ENCODE measurements at places on chromosomes 16 and 17.

DNA sequence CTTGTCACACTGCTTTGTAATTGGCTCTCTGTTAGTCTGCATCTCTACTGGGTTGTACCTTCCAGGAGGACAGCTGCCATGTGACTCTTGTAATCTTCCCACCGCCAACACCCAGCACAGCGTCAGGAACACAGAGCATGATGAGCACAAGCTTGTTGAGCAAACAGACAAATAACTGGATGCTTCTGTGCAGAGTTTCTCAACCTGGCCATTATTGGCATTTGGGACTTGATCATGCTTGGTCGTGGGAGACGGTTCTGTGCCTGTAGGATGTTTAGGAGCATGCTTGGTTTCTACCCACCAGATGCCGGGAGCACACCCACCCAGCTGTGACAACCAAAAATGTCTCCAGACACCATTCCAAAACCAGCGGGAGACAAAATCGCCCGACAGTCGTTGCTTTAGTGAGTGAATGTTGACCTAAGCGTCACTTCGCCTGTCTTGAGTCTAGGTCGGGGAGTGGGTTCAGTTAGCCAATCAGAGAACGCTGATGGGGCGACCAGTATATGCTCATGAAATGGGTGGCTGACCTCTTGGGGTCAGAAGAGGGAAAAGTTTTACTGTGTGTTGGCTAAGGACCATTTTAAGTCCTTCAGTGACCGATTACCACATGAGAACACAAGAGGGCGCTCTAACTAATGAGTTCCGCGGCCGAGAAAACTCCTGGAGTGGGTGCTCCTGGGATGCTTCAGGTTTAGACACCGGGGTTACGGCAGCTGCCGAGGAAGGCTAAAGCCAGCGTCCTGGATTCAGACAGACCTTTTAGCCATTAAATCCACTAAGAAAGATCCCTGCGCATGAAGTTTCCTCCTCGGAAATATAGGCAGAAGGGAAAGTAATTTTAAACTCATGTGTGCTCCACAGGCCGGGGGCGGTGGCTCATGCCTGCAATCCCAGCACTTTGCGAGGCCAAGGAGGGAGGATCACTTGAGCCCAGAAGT, 57.8 kb upstream of the TEX2 start:
- DNase-seq = peak; percentile 21

GRCh38 chr16:80591071-80591915, 50.5 kb downstream of the DYNLRB2 start:
- no peak for DNase-seq

DNA sequence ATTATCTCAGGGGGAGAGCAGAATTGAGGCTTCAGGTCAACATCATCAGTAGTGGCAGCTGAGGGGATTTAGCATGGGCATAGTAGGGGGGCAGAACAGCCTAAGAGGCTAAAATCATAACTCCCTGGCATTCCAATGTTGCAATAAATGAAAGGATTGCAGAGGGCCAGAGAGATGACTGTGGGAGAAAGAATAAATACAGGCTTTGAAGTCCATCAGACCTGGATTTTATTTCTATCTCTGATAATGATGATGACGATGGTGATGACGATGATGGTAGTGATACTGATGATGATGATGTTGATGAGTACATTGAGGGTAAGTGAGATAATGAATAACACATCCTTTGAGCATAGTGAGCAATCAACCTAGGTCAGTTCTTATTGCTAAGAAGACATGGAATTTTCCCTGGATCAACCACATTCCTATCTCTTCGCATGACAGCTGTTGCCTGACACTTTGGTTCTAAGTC, 107.4 kb upstream of the CDH11 start:
- no peak for DNase-seq

DNA sequence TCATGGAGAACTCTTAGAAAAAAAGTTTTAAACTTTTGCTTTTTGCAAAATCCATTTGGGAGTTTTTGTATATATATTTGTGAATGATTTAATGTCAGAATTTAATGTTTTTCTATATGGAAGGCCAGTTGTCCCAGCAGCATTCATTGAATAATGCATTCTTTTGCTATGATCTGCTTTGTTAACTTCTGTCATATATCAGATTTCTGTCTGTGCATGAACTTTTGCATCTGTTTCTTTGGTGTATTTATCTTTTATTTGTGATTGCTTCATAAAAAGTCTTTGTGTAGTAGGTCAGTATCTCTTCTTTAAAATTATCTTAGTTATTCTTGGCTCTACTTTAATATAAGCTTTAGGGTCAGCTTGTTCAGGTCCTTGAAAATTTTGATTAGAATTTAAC, 84.2 kb downstream of the MAP2K4 start:
- no peak for DNase-seq

DNA sequence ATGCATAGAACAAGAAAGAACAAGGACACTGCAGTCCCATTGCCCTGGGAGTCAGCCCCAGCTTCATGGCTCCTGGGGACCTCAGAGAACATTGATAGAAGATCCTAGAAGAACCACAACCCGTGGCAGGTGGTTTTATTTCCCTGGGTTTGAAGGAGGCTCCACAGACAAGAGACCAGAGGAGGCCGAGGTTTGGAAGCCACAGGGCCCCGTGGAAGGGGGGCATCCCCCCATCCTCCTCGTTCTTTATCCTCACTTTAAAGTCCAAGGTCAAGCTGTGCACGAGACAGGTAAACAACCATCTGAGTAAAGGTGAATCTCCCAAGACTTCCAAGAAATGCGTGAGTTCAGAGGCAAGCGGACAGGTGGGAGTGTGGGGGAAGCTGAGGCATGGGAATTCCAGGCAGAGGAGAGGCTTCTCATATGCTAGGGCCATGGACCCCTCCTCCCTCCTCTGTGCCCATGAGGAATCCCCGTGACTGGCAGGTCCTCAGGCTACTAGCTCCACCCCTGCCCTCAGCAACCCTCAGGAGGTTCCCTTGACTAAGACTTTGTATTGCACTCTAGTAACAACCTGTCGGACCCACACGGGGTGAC, 849 bp upstream of the SULT1A1 start:
- no peak for DNase-seq

DNA sequence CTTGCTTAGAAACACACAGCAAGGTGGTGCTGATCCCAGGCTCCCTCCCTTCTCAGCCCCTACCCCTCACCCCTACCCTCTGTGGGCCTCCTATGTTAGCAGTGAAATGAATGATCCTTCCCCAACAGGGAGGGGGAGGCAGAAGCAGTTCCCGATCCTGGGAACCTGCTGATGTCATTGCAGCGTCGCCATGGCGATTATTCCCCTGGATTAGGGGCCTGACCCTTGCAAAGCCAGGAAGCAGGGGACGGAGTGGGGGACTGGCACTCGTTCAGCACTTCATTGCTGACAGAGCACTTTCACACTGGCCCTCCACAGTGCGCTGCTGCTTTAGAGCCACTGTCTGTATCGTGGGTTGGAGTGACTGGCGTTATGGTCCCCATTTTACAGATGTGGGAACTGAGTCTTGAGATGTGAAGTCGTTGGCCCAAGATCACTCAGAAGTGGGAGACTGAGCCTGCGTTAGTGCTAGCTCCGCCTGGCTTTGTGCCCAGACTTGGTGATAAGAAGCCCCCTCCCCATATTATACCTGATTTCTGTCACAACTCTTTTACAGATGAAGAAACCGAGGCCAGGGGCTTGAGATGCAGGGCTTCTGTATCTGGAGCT, 26.6 kb downstream of the LASP1 start:
- no peak for DNase-seq

DNA sequence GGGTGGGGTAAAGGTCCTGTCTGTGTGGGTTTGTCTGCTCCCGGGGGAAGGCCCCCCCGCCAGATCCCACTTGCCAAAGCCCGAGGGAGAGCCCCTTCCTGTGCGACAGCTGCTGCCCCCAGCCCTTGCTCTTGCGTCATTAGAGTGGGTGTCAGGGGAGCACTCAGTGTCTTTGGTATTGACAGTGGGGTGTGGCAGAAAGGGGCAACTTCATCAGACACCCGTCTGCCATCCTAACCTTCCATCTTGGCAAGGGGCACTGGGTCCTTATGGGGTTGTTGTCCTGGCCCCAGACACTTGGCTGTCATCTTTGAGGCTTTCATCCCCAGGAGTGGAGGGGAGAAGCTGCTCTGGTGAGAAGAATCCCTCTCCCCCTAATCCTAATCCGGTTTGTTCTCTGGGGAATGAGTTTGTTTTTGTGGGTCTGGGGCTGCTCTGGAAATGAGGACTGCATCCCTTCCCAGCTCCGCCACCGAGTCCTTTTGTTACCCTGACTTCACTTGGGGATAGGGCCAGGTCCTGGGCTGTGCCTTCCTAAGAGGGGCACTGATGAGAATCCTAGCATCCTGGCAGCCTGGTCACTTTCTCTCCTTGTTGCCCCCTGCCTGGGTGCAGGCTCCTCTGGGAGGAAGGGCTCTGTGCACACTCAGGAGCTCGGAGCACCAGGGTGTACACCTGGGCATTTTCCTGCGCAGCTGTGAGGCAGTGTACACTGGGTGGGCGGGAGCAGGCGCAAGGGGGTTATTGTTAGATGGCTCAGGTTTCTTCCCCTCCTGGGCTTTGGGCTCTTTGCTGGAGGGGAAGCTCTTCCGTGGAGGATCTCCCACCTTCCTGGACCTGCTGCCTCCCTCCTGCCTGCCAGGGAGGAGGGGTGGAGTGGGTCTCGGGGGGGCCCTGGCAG, 21.1 kb downstream of the GJD3 start:
- DNase-seq = no peak

- DNase-seq = no peak
These were observed 311.0 kb upstream of the TNRC6C start for GRCh38 chr17:77647531-77647930.

- no peak for DNase-seq
These were observed 58.2 kb upstream of the STAC2 start for GRCh38 chr17:39283896-39284295.

DNA sequence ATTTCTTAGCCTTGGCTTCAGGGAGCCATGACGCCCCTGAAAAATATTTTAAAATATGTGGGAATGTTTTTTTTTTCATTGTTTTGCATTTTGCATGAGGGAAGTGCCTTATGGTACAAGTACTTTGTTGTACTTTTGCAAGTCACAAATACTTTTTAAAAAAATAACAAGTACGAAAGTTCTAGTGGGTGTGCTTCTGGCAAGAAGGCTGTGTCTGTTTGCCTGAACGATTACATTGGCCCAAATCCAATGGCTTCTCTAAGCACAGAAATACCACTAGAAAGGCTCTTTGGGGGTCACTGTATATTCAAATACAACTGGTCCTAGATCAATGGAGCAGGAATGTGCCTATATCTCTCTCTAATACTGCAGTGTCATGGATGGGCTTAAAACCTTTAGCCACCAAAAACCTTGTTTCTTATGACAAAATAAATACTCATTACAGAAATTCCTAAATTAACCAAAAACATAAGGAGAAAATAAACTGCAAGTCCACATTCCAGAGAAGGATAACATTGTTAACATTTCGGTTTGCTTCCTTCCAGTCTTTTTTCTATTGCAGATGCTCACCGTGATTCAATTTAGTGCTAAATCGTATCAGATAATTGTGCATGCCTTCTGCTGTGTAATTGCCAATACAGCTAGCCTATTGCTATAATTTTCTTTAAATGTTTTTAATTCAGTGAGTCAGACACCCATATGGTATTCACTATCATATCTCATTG, 97.4 kb downstream of the VAT1L start:
- no peak for DNase-seq

GRCh38 chr16:57680842-57681375, 12.8 kb downstream of the ADGRG3 start:
- DNase-seq = no peak

DNA sequence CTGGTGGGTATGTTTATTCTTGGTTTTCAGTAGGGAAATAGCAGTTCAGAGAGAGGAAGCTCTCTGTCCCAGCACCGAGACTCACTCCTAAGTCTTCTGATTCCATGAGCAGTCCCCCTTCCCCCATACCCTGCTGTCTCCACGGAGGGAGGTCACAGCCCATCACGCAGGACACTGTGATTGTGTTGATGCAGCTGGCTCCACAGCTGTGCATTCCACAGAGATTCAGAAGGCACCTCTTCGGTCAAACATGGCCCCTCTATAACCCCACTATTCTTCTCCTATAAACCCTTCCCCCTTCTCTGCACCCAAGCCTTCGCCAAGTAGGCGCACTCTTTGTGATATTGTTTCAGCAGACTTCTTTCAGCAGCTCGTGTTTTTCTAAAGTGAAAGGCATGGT, 104.3 kb upstream of the HLF start:
- DNase-seq = no peak
